ENCODE measurements at places on chromosomes 3 and 15.

DNA sequence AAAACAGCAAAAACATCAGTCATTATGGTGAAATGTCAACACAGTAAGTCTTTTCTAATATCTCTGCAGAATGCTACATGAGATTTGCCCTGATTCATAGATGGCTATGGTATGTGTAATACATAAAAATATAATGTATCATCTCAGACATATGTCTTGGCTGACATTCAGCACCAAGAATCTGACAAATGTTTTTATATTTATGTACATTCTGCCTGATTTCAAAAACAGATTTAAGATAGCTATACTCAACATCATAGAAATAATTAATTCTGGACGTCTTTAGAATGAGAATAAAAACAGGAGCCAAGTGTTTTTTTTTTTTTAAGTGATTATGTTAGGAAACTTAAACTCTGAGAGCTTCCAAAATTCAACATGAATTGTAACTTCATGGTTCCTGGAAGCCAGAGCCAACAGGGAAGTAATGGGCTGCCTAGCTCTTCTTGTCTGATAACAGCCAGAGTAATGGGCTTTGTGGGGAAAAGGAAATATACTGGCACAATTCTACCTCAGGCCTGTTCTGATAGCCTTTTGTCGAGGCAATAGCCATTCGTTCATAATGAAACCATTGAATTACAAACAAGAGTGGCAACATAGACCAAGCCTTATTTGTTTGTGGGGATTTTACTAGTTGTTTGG is 184.4 kb downstream of the VGLL4 start:
- no peak overlapping the region for H3K4me3 ChIP-seq
- H3K27me3 ChIP-seq: no peaks in the 10 kb centered on the region
- no peaks in the 10 kb centered on the region for H3K36me3 ChIP-seq
- H3K27ac ChIP-seq: peak overlapping the region; percentile 62
- peak; percentile 64 for DNase-seq
- peaks cover 27% of the 10 kb centered on the region for H3K4me1 ChIP-seq

GRCh38 chr3:37984596-37984995 is 6.0 kb upstream of the VILL start:
- H3K4me3 ChIP-seq: no peak overlapping the region
- no peaks in the 10 kb centered on the region for H3K27me3 ChIP-seq
- H3K36me3 ChIP-seq: no peaks in the 10 kb centered on the region
- no peaks in the 10 kb centered on the region for H3K4me1 ChIP-seq
- no peak for DNase-seq
- H3K27ac ChIP-seq: no peak overlapping the region

- no peak for DNase-seq
- H3K36me3 ChIP-seq: no peaks in the 10 kb centered on the region
- H3K4me1 ChIP-seq: no peaks in the 10 kb centered on the region
- no peak overlapping the region for H3K27ac ChIP-seq
Observed at GRCh38 chr15:68113751-68114150, 59.6 kb downstream of the PIAS1 start.

GRCh38 chr15:99485153-99485961 is 80.4 kb upstream of the MEF2A start:
- no peak for DNase-seq
- H3K36me3 ChIP-seq: no peaks in the 10 kb centered on the region
- H3K27me3 ChIP-seq: no peaks in the 10 kb centered on the region
- no peak overlapping the region for H3K4me3 ChIP-seq
- H3K27ac ChIP-seq: no peak overlapping the region

DNA sequence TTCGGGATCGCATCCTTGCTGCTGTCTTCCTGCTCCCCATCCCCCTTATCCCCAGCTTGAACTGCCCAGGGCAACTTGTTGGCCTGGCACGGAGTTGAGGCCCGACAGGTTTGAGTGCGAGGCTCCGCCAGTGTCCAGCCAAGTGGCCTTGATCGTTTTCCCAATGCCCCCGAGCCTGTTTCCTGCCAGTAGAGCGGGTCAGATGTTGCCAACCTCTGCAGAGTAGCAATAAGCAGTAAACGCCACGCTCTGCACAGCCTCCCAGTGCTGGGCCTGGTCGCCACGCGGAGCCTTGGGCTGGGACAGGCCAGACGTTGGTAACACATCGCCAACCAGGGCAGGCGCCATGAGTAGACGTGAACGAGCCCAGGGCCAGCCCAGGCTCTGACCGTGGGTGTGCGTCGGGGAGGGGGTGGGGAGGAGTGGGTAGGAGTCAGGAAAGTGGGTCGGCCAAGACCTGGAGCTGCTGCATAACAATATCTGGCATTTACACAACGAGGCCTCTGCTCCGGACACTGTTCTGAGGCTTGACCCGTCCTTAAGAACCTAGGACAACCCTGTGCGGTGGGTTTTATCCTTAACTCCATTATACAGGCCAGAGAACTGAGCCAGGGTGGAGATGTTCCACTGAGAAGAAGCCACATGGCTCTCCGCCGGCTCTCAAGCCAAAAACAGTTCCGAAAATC is 444 bp upstream of the ABHD14A start:
- no peak overlapping the region for H3K27ac ChIP-seq
- H3K4me1 ChIP-seq: peaks cover 23% of the 10 kb centered on the region
- peak overlapping the region; percentile 82 for H3K4me3 ChIP-seq

DNA sequence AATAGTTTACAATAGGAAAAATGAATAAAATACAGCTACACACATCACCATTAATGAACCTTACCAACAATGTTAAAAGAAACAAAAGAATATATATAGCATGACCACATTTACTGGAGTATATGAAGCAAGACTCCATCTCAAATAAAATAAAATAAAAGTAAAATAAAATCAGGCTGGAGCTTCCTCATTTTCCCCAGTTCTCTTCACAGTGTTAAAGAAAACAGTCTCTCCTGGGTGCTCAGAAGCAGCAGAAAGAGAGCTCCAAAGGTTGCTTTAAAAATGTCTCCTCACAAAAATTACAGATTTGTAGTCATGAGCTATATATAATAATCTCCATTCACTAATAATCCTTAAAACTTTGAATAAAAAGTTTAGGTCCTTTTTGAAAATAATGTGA is 48.8 kb downstream of the PIK3CB start:
- DNase-seq: no peak
- H3K27me3 ChIP-seq: no peaks in the 10 kb centered on the region

- H3K4me1 ChIP-seq: no peaks in the 10 kb centered on the region
- H3K36me3 ChIP-seq: no peaks in the 10 kb centered on the region
- H3K27ac ChIP-seq: no peak overlapping the region
Observed at GRCh38 chr15:66027268-66027805, 158.0 kb downstream of the RAB11A start.

GRCh38 chr3:188539631-188540194 is 385.8 kb downstream of the LPP start:
- no peaks in the 10 kb centered on the region for H3K27me3 ChIP-seq
- H3K4me3 ChIP-seq: no peak overlapping the region
- DNase-seq: peak; percentile 34

- peaks cover 20% of the 10 kb centered on the region for H3K36me3 ChIP-seq
- H3K4me3 ChIP-seq: no peak overlapping the region
- no peak for DNase-seq
- no peak overlapping the region for H3K27ac ChIP-seq
Observed at GRCh38 chr3:149527531-149528339, 53.2 kb downstream of the TM4SF4 start.

- no peaks in the 10 kb centered on the region for H3K27me3 ChIP-seq
- no peak overlapping the region for H3K4me3 ChIP-seq
- H3K27ac ChIP-seq: no peak overlapping the region
- peaks cover 4% of the 10 kb centered on the region for H3K4me1 ChIP-seq
- DNase-seq: peak; percentile 59
Observed at GRCh38 chr3:177694316-177694715, 497.0 kb upstream of the TBL1XR1 start.

DNA sequence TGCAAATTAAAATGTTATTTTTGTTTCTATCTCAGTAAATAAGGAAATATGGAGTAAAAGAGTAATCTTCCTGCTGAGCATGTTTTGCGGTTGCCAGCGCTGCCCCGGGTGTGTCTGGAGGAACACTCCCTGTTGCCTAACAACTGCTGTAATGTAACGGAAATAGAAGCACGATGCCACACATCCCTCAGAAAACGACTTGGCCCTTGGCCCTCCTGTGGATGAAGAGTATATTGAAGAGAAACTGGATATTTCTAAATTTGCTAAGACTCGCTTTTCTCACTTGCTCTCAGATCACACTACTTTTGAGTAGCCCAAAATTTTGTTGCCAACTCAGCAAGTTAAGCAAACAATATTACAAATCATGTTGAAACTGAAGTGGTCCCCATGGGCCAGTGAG is 18.9 kb downstream of the CX3CR1 start:
- no peaks in the 10 kb centered on the region for H3K4me1 ChIP-seq
- DNase-seq: peak; percentile 77
- H3K27ac ChIP-seq: no peak overlapping the region
- H3K36me3 ChIP-seq: no peaks in the 10 kb centered on the region
- H3K4me3 ChIP-seq: no peak overlapping the region

DNA sequence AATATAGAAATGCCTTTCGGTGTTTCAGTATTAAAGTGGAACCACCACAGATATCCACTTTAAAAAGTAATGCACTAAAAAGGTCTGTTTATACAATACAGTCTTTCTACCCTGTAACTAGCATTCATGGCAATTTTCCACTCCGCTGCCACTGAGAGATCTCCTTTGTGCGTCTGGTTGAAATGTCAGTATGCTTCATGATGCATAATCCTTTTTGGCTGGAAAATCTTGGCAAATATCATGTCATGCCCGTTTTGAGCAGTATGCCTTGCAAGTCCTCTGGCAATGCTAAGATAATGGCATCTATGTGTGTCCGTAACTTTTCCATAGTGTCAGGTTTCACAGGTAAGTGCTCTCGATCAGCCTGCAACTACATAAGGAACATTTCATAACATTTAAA is 30.8 kb upstream of the ARF4 start:
- H3K36me3 ChIP-seq: peaks cover 31% of the 10 kb centered on the region
- H3K4me3 ChIP-seq: no peak overlapping the region

GRCh38 chr15:71639471-71639870 is 170.9 kb upstream of the NR2E3 start:
- DNase-seq: no peak
- H3K36me3 ChIP-seq: no peaks in the 10 kb centered on the region
- no peak overlapping the region for H3K27ac ChIP-seq

DNA sequence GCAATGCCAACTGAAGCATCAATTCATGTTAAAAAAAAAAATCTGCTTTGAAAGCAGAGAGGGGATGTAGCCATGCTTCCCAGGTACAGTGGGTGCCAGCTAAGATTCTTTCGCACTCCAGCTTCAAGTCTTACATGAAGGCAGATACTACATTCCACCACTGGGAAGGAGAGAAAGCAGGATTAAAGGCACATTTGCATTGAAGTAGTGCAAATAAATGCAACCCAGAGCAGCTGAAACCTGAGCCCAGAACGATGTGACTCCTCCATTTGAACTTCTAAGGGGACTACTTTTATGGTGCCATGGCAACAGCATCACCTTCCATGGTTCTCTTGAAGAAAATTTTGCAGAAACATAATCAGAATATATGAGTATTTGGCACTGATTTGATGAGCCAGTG is 19.1 kb upstream of the GJD2 start:
- peaks cover 7% of the 10 kb centered on the region for H3K27me3 ChIP-seq
- no peak for DNase-seq
- H3K27ac ChIP-seq: no peak overlapping the region
- H3K4me3 ChIP-seq: no peak overlapping the region
- no peaks in the 10 kb centered on the region for H3K36me3 ChIP-seq
- H3K4me1 ChIP-seq: no peaks in the 10 kb centered on the region

DNA sequence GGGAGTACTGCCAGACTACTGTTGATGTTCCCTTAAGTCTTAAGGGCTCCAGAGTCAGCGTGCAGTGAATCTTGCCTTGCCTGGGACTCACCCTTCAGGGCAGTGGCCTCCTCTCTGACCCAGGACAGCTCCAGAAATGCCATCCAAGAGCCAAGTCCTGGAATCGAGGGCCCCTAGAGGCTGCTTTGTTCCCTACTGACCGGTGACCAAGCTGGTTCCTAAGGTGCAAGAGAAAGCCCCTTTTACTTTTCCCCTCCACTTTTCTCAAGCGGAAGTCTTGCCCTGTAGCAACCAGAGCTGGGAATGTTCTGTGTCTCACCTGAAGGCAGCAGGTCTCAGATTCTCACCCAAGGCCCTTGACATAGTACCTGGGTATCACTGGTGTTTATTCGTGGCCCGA is 238.0 kb downstream of the DOCK3 start:
- no peak overlapping the region for H3K4me3 ChIP-seq
- no peaks in the 10 kb centered on the region for H3K36me3 ChIP-seq
- H3K4me1 ChIP-seq: no peaks in the 10 kb centered on the region
- no peak for DNase-seq

DNA sequence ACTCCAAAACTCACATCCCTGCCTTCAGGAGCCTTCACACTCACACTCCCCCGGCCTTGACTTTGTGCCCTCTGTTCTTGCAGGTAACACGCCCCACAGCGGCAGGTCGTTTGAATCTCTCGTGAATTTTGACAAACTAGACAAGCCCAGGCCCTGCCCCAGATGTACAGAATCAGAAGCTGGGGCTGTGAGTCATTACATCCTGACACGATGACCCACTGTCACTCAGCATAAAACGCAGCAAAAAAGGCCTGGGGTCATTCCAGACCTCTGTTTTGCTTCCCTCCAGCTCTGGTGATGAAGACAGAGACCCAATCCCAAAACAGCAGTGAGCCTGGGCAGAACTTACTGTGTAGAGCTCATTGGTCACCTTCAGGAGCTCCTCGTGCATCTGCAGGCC is 116.4 kb upstream of the RAD18 start:
- H3K4me1 ChIP-seq: no peaks in the 10 kb centered on the region
- no peak overlapping the region for H3K4me3 ChIP-seq
- H3K27ac ChIP-seq: no peak overlapping the region
- no peak for DNase-seq

DNA sequence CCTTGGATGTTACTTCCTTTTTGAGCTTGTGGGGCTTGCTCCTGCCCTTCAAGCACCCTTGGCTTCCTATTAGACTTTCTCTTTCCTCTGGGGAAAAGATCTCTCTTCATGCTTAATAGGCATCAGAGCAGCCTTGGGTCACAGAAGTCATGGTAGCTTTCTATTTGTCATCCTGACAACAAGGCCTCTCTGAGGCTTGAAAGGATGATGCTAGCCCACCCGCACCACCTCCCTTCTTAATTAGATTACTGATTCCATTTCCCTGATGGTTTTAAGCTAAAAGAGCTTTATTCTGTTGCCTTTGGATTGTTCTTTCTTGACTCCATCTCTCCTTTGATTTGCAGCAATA is 435.5 kb upstream of the TPM1 start:
- H3K4me1 ChIP-seq: peaks cover 14% of the 10 kb centered on the region
- H3K27ac ChIP-seq: peak overlapping the region; percentile 66
- H3K4me3 ChIP-seq: no peak overlapping the region
- H3K36me3 ChIP-seq: no peaks in the 10 kb centered on the region
- no peak for DNase-seq
- no peaks in the 10 kb centered on the region for H3K27me3 ChIP-seq

DNA sequence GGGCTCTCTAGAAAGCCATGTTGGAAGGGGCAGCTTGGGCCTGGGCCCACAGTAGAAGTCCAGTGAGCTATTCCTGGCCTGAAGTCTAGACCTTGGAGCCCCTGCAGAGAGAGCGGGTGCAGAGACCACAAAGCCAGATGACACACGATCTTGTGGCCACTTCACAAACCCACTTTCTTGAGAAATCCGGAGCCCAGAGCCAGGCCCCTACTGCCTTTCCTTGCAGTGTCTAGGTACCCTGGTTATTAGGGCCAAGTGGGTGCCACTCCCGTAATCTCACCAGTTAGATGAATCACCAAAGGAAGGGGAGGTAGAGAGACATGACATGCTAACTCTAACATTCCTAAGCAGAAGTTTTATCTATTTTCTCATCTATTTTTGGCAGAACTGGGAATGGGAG is 72.5 kb upstream of the ADAMTSL3 start:
- no peaks in the 10 kb centered on the region for H3K36me3 ChIP-seq
- H3K4me1 ChIP-seq: no peaks in the 10 kb centered on the region
- peak; percentile 12 for DNase-seq

- no peaks in the 10 kb centered on the region for H3K27me3 ChIP-seq
- no peaks in the 10 kb centered on the region for H3K36me3 ChIP-seq
- no peak overlapping the region for H3K27ac ChIP-seq
- DNase-seq: peak; percentile 36
- H3K4me3 ChIP-seq: no peak overlapping the region
- no peaks in the 10 kb centered on the region for H3K4me1 ChIP-seq
Observed at GRCh38 chr3:159586571-159587202, 401.9 kb upstream of the IL12A start.
